NCI-H774 (cell line): ENCODE measurements at places on chromosomes 3 and 15.

GRCh38 chr3:18725668-18726407 is 300.7 kb upstream of the SATB1 start:
- no peak for DNase-seq

DNA sequence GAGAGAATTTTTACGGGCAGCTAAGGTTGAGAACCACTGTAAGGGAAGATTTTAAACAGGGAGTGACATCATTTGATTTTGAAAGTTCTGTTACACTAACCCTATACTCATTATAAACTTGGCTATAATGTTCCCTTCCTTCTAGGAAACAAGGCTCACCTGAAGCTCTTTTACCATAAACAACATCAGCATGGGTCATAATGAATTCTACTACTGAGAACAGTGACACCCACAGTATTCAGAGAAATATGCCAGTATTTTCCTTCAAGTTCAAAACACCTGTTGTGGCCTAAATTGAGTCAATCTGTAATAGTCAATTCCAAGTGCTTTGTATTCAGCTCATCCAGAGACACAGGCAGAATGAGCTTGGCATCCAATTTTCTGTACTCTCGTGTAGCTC is 175.3 kb upstream of the STT3B start:
- DNase-seq = no peak

DNA sequence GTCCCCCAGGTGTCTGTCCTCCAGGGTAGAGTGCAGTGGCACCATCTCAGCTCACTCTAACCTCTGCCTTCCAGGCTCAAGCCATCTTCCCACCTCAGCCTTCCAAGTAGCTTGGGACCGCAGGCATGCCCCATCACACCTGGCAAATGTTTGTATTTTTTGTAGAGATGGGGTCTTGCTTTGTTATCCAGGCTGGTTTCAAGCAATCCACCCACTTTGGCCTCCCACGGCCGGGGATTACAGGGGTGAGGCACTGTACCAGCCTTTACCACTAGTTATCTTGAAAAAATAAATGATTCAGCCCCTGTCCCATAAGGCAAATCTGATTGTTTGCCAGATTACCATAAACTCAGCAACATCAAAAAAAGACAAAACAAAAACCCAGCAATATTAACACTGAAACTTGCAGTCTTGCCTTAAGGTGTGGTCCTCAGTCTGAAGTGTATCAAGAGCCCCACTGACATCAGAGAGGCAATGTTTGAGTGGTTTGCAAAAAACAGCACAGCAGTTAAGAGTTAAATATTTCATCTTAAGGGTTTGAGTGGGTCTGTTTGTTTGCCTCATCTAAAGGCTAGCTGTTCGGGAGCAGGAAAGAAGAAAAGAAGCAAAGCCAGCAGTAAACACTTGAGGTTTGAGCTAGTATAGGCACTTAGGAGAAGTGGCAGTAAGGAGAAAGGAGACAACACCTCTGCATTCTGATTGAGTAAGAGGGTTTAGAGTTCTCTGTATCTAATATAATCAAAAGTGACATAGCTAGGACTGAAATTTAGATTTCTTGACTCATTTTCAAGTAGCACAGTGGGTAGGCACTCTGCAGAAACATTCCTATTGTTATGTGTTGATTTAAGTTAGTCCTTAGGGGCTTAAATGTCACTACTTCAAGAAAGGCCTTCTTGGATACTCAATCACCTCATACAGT is 26.3 kb upstream of the EDEM1 start:
- no peak for DNase-seq

DNA sequence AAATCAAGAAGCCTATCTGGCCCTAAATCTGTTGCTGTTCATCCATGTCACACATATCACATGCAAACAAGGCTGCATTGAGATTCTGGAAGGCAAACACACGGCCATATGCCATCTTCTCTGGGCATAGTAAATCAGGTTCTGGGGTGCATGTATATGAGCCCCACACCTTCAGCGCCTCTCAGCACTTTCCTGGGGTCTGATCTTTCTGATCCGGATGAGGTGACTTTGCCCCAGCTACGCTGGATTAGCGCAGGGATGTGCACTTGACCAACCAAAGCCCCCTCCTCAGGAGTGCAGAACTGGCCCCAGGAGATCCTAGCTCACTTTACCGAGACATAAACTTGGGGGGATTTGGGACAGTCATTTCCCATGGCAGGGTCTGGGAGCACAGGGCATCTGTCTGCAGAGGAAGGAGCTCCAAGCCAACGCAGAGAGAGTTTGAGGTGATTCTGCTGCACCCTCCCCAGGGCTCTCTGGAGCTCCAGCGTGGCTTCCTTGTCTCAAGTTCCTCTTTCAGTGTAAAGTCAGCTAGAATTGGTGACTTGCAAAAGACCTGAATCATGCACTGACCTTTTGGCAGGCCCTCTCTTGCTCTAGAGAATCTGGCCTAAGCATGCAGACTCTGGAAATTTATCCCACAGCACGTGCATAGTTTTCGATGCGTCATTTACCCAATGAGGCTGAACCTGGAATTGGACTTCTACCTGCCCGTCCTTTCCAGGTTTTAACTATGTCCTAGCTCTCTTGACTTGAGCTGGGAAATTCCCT is 63.5 kb upstream of the KLF13 start:
- no peak for DNase-seq

DNA sequence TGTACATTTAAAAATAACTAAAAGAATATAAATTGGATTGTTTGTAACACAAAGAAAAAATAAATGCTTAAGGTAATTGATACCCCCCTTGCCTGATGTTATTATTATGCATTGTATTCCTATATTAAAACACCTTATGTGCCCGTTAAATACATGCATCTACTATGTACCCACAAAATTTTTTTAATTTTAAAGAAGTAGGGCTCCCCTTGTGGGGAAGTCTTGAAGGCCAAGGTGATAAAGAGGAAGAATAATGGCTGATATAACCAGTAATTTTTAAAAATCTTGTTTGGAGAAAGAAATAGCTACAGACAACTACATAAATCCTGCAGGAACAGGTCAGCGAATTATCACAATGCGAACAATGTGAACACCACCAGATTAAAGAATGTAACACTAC is 451.7 kb upstream of the ARHGEF26 start:
- DNase-seq = no peak

DNA sequence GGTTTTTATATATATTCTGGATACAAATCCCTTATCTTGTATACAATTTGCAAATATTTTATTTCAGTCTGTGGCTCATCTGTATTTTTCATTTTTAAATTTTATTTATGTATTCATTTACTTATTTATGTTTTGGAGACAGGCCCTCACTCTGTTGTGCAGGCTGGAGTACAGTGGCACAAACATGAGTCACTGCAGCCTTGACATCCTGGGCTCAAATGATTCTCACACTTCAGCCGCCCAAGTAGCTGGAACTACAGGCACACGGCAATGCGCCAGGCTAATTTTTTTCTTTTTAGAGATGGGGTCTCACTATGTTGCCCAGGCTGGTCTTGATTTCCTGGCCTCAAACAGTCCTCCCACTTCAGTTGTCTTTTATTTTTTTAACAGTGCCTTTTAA is 50.6 kb downstream of the PFN2 start:
- DNase-seq = no peak
